ENCODE measurements at places on chromosomes 4 and X.

DNA sequence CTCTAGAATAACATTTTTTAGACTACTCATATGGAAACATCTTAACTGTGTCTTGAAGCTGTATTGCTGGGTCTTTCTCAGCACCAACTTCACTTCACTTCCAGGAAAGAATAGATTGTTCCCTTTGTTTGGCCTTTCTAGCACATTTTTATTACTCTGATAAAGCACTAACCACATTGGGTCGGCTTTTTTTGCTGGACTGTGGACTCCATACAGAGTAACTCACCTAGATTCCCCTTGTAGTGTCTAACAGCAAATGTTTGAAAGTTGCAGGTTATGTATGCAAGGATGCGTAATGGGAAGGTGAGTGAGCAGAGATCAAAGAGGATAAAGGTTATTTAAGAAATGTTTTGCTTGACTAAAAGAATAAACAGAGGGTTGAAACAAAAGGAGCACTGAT is 101.2 kb downstream of the MMRN1 start:
- no peak for DNase-seq

DNA sequence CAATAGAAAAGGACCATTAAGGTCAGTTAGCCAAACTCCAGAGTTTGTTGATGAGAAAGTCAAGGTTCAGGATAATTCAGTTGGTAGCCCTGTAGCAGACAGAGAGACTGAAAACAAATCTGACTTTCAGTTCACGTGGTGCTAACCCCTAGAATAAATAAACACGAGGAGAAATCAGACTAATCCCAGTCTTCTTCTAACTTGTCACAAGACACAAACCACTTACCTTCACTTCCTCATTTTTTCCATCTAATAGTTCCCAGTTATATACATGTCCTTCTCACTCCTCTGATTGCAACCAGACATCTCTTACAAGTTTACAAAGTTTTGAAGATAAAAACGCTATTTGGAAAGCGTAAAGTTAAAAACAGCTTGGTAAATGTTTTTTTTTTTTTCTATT is 7.7 kb downstream of the TLR7 start:
- no peak for DNase-seq

GRCh38 chr4:40992472-40993295 is 221.7 kb downstream of the APBB2 start:
- DNase-seq, result no peak

DNA sequence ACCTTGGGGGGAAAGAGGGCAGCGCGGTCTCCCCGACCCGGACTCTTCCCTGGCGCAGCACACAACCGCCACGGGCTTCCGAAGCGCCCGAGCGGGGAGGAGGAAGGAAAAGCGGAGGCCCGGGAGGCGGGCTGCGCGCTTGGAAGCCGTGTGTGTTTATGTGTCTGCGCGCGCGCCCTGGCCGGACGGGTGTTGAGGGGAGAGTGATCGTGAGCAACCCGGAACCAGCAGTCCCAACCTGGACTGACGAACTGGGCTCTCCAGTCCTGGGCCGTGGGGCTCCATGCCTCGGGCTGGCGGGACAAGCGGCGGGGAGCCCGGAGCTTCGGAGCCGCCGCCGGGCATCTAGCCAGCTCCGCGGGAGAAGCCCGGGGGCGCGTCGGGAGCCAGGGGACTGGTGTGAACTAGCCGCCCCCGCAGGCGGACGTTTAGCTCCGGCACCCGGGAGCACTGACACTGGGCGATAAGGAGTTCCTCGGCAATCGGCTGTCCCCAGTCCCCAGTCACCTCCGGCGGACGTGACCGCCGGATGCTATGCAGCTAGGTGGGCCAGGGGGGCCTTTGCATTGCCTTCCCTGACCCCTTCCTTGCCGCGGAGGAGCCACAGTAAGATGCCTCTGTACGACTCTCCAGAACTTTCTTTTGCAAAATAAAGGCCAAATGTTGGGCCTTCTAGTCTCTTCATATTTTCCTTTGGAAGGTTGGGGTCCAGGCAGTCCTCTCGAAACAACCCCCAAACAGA is 74.8 kb upstream of the BCOR start:
- no peak for DNase-seq

DNA sequence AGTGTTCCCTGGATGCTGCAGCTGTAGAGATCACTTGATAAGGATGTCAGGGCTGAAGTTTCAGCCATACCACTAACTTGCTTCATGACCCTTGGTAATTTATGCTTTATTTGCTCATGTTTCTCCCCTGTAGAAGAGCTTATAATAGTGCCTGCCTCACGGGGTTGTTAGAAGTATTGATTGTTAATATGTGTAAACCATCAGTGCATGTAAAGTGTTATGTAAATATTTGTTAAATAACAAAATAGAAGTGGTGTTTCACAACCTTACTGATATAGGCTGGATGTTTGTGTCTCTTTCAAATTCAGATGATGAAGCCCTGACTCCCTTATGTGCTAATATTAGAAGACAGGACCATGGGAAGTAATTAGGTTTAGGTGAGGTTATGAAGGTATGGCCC is 1.5 kb upstream of the CXCL2 start:
- DNase-seq, result no peak

DNA sequence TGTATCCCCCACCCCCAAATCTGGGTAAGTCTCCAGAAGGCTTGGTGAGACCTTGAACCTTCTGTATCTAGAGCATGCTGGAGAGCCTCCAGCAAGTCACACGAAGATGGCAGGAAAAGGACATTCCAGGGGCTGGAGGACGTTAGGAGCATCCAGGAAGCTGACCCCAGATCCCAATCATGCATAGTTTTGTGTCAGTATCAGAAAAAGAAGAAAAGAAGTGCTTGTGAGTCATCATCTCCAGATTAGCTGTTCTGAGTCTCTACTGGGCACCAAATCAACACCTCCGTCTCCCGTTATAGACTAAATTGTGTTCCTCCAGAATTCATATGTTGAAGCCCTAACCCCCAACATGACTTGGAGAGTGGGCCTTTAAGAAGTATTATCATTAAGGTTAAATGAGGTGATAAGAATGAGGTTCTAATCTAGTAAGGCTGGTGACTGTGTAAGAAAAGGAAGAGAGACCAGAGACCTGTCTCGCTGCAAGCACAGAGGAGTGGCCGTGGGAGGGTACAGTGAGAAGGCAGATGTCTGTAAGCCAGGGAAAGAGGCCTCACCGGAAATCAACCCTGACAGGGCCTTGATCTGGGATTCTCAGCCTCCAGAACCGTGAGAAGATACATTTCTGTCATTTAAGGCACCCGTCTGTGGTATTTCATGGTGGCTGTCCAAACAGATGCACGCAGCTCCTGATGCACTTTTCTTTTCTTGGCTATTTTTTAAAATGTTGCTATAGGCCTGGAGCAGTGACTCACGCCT is 38.1 kb upstream of the CLDN24 start:
- no peak for DNase-seq

- no peak for DNase-seq
Observed at GRCh38 chrX:44935640-44936039, 62.7 kb downstream of the KDM6A start.

DNA sequence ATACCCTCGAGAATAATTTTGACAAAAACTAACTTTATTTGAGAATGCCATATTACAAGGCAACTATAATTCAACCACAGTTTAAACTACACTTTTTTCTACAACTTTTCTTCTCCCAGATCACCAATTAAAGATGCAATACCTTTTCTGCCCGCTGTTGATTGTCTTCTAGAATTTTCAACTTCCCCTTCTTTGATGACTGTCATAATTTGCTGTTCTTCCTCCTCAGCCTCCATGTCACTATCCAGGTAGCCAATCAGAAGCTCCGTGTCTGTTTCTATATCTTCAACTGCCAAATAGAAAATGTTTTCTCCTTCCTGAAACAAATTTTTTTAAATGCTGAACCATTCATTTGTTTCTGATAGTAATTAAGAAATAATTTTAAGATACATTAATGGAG is 101.5 kb downstream of the PRDM5 start:
- no peak for DNase-seq

GRCh38 chr4:186404562-186405134 is 138.7 kb downstream of the F11 start:
- no peak for DNase-seq

- no peak for DNase-seq
Observed at GRCh38 chr4:93355411-93355810, 473.1 kb upstream of the ATOH1 start.

- no peak for DNase-seq
Observed at GRCh38 chr4:96162636-96163035, 322.7 kb downstream of the PDHA2 start.
